Caki2 (cell line): ENCODE measurements at places on chromosomes 16 and 17. TPM values are rescaled to one million over a fixed set of nuclear protein-coding genes. Genes with fewer than 3 reads are reported as not detected.

The CCL5 gene
- 16.0 and 21.5 TPM in 2 replicates for total RNA-seq

The CLEC18A gene
- not detected in 2 replicates for total RNA-seq

- DNase-seq, result peak; percentile 62
Observed at GRCh38 chr16:4625560-4626159, 1.0 kb downstream of the MGRN1 start.

DNA sequence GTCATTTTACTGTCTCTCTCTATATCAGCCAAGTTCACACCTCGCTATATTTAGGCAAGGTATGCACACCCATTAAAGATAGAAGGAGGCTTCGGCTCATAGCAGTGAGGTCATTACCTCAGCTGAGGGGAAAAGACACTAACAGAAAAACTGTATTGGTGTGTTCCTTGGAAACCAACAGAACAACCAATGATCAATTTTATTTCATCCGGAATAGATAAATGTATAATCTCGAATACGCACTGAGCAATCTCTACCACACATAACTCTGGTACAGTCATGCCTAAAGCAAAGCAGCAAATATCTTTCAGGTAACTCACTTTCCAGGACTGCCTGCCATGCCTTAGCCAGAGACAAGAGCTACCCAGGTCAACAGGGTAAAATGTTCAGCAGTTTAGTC is 109.9 kb upstream of the CORO6 start:
- DNase-seq, result peak; percentile 87

DNA sequence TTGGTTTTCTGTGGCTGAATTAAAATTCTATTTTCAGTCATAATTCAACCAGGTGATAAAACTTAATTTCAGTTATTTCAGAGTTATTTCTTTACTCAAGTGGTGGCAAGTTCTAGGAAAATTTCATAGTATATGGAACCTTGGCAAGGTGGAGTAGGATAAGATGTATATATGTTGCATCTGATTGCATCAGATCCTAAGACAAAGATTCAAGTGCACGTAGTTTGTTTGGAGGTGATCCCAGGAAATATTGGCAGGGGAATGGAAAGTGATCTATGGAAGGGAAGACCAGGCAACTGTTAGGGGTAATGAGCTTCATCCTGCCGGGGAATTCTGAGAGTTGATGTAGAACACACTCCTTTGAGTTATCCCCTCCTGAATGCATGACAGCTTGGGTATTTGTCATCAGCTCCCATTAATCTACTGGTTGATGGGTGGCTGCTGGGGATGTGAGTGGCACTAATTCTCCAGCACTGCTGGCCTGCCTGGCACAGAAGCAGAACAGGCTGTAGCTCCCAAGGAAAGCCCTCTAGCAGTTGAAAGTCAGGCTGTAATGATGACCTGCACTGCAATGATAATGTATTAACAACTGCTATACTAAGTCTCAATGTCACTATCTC is 52.2 kb upstream of the TOM1L1 start:
- DNase-seq, result no peak

DNA sequence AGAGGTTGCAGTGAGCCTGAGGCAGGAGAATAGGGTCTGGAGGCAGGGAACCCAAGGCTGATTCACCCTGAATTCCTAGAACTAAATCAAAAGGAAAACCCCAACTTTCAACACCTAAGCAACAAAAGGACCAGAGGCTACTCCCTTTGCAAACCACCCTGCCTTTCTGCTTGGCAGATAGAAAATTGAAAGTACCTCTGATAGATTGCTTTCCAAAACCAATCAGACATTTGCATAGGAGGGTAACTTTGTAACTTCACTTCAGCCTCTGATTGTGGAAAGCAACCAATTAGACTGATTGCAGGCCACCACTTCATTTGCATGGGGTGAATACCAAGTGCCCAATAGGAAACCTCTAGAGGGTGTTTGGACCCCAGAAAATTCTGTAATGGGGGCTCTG is 10.9 kb upstream of the TMEM98 start:
- no peak for DNase-seq

DNA sequence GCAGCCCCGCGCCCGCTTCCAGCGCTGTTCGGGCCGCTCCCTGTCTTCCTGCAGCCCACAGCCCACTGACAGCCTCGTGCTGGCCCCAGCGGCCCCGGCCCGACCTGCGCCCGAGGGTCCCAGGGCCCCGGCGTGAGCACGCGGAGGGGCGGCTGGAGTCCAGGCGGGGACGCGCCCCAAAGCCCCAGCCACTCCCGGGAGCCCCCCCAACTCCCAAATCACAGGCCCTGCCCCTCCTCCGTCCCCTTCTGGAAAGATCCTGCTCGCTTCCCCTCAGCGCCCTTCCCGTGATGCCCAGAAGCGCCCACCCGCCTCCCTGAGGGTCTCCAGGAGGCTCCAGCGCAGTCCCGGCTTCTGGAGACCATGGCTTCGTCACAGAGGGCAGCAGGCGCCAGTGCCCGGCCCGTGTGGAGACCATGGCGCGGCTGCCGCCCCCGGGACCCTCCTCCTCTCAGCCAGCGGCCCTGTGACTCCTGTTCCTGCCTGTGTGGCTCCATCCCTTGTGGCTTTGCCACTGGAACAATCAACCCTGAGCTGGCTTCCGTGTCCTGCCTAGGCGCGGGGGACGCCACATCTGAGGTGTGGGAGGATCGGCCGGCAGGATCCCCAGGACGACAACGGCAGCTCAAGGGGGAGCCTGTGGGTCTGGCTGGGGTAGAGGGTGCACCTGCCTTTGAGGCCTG is 3.9 kb downstream of the UTS2R start:
- DNase-seq, result no peak

DNA sequence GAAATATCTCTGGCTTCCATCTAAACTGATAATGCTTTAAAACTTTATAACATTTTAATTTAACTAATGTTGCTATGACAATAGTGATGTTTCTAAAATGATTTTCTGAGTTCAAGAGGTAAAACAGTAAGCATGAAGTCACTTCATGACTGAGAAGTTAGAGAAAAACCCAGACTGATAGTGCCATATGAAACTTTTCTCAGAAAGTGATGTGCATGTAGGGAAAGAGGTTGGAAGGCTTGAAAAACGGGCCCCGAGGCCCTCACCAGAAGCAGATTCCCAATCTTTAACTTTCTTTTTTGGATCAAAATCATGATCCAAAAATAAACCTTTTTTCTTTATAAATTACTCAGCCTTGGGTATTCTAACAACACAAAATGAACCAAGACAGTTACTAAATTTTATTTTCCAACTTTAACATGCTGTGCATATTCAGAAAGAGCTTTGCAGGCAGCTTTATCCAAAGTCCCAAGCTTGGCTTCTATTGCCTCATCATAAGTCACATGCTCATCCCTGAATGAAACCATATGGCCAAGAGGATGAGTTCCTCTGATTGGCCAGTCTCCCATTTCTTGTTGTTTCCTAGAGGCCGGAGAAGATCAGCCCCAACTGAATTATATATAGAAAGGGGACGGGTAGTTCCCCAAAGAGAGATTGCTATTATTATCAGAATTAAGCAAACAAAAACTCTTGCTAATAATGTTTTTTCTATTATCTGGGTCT is 357.6 kb upstream of the SALL1 start:
- no peak for DNase-seq

The ACSM5 gene
- total RNA-seq, result 3.2 and 8.0 TPM in 2 replicates

DNA sequence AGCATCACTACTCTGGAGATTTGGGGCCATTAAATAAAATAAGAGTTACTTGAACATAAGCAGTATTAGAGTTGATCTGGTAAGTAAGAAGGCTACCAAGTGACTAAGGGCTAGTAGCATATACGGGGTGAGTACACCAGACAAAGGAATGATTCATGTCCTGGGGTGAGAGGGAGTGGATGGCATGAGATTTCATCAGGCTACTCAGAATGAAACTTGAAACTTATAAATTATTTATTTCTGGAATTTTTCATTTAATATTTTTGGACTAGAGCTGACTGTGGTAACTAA is 2.3 kb downstream of the SLFN5 start:
- peak; percentile 54 for DNase-seq

- peak; percentile 68 for DNase-seq
Observed at GRCh38 chr17:44033861-44034408, 19.2 kb upstream of the TMEM101 start.

DNA sequence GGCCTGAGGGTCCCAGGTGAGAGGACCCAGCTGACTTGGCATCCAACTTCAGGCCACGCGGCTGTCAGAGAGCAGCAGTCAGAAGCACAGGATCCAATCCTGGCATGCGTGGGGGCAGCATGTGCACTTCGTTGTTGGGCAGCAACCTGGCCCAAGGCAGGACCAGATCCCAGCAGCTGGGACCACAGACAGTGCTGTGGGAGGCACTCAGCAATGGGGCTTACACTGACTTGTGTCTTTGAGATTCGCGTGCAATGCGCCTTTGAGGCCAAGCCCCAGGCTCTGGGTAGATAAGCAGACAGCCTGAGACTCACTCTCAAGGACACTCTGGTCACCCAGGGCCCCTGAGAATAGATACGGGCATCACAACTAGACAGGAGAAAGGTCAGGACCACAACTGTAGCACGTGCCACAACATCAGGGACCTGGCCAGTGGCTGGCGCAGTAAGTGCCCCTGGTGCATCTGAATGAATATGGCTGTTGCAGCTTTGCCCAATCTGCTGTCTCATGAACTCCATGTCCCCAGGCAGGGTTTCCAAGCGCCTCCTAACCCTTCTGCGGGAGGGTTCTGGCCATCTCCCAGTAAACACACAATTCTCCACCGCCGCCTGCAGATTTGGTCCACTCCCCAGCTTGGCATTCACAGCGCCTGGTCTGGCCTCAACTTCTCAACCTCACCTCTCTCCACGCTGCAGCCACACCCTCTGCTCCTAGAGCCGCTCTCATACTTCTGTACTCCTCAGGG is 3.2 kb downstream of the PAM16 start:
- no peak for DNase-seq

The SLC25A11 gene
- total RNA-seq, result 80.0 and 89.3 TPM in 2 replicates

DNA sequence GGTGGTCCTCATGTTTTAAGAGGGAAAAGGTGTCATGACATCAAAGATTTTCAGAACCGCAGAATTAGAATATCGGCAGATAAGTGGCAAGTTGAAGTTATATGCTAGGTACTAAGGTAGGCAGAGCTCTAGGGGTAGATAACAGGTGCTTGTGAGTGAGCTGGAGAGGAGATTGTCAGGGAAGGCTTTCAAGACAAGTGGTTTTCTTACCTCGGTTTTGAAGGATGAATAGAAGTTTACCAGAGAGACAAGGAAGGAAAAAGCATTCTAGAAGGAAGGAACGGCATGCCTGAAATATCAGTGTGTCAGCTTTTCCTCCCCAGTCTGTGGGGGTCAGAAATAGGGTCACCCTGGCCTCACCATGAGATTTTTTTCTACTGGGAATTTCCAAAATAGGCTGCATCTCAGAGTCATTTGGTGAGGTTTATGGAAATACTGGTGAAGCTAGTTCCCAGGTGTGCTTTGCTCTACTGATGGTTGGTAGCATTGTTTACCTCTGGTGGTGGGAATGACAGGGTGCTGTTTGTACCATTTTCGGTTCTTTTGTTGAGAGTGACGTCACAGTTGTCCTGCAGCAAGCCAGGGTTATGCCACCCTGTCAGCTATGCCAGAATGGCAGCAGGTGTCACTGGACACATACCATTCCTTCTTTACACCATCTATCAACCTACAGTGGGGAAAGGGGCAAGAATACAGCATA is 112.5 kb downstream of the MSI2 start:
- peak; percentile 51 for DNase-seq

- peak; percentile 52 for DNase-seq
Observed at GRCh38 chr17:38663125-38663751, 11.5 kb downstream of the EPOP start.

The MEIOB gene
- 41.4 and 49.6 TPM in 2 replicates for total RNA-seq

DNA sequence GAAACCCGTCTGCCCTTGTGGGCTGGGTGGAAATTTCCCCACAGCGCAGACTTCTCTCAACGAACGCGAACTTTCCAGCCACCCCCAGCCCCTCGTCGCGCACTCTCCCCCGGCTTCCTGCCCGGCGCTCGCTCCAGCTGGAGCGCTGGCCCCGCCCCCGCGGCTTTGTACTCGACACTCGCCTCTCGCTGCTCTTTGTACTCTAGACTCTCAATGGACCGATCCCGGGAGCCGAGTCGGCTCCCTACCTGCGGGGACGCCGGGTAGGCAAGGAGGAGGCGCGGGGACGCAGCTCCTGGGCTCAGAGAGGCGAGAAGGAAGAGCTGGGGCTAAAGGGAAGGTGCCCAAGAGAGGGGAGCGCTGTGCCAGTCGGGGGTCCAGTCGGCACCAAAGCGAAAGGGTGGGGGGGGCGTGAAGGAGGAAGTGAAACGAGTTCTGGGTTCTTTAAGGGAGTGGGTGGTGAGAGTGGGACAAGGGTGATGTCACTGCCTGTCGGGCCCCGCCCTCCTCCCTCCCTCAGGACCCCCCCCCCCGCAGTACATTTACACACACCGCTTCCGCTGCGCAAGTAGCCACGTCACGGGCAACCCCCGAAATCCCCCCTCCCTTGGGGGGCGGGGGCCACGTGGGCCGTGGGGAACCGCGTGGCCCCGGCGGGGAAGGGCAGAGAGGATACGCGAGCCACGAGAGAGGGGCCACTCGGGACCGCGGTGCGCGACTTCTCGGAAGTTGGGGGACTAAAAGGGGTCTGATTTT is 9.7 kb downstream of the KDM6B start:
- peak; percentile 71 for DNase-seq

GRCh38 chr17:65547253-65547670 is 14.2 kb downstream of the AXIN2 start:
- DNase-seq, result no peak

The KRTAP2-3 gene
- total RNA-seq, result not detected in 2 replicates

The RAB37 gene
- total RNA-seq, result not detected in 2 replicates

The RNF112 gene
- 1.5 and 1.6 TPM in 2 replicates for total RNA-seq

The TRPV2 gene
- total RNA-seq, result 1.2 TPM in 1 of 2 replicates, not detected in the other

DNA sequence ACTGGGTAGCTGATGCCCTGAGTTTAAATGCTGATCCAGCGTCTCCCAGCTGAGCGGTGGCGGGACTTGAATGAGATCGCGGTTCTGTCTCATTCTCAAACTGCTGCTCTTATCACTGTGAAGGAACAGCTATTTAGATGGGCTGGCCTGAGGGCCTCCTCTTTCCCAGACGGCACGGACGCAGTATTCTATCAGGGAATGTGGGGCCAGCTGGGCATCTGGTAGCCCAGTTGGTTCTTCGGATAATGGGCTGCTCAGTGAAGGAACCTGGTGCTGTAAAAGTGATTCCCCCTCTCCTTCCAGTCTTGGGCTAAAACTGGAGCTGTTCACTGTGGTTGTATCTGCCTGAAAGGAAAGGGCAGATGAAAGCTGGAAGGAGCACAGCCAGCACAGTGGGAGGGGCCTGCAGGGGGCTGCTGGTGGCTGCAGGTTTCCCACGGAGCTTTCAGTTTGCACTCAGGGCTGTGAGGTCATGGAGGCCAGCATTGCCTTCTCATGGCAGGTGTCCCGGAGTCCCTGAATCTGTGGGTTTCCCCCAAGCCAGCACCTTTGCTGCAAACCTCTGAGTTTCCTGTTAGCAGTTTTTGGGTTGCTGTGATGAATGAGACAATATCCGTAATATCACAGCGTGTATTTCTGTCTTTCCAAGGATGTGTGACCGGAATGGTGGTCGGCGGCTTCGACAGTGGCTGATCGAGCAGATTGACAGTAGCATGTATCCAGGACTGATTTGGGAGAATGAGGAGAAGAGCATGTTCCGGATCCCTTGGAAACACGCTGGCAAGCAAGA is 3.6 kb downstream of the IRF8 start:
- DNase-seq, result no peak

The SGCA gene
- not detected in 2 replicates for total RNA-seq

GRCh38 chr17:81514739-81515529 is 2.3 kb upstream of the ACTG1 start:
- DNase-seq, result peak; percentile 75

The TRIM37 gene
- total RNA-seq, result 17.9 and 58.4 TPM in 2 replicates

GRCh38 chr16:4606354-4606753 is 8.3 kb downstream of the UBALD1 start:
- no peak for DNase-seq
